Skin of body (tissue), 3 donors: ENCODE measurements at places on chromosomes 2 and 18.

DNA sequence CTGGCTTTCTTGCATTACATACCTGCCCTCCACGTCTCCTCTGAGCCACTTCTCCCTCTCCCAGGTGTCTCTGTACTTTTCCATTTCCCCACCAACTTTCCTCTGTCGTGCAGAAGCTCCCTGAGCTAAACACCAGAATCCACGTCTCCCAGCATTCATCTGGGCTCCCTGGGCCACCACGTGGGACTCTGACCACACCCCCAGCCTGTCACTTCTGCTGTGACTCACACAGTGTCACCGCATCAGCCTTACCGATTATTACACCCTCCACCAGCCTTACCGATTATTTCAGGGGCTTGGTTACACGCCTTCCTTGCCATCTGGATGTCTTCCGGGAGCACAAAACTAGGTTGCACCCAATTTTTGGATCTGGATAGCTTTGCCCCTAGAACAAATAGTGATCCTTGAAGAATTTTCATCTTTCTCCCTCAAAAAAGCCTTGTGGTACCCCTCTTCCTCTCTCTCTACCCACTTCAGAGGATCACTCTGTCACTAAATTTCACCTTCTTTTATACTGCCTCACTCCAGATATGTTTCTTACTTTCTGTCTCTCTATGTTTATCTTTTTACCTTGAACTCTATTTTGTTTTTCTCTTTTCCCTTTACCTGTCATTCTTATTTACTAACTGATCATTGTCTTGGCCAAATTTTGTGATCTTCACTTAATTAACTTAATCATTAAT lies 136.9 kb upstream of the CAB39 start:
- DNase-seq, result no peak

GRCh38 chr18:24027156-24027827 lies 12.7 kb downstream of the TTC39C start:
- DNase-seq, result peak; percentile 80

DNA sequence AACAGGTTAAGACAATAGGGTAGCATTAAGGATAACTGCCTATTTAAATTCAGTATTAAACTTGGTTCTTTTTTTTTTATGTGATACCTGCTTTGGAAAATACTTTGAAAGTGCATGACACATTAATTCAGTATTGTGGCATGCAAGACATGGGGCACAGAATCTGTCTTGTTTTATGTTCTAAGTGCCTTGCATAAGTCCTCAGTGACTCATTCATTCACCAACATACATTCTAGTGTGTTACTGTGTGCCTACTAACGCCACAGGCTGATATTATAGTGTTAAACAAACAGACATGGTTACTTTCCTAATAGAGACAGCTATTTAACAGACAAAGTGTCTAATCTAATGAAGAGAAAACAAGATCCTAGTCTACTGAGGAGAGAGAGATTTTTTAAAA lies 91.7 kb downstream of the GCA start:
- DNase-seq, result no peak

GRCh38 chr2:147231607-147232006 lies 613.2 kb upstream of the ACVR2A start:
- no peak for DNase-seq

DNA sequence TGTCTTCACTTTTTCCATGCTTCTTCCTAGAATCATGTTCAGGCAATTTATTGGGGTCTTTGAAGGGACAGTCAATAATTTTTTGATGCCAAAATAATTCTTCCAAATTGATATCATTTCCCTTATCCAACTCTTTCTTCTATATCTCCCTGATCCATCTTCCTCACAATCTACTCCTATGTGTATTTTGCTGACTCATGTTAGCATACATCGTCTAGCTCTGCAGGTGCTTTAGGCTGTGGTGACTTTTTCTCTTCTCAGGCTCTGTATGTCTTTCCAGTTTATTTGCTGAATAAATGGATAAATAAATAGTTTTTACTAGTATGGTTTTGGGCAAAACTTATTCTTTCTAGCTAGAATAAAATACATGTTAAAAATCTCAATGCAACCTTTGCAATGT lies 1650.9 kb upstream of the TMEFF2 start:
- DNase-seq, result no peak

DNA sequence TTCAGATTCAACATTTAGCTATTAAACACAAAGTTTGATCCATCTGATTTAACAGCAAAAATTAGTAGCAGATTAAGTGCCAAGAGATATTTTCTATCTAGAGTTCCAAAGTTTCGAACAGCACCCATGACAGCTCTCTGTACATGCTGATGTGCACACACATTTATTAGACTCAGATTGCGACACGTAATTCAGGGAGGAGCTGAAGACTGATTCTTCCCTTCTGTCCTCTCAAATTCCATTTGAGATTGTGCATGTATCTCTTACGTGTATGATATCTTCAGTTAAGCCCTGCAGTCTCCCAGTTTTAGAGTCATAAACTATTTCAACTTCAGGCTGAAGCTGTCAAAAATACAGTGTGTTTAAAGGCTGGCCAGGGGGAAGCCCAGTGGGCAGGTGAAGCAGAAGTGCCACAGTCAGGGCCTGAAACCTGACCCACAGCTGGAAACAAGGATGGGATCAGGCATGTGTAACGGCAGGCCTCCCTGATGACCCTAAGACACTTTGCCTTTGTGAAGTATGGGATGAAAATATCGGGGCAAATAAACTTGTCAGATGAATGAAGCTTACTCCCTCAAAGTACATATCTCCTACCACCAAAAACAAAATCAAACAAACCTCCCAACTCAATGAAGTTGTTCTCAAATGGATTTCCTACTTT lies 30.6 kb downstream of the CYB5A start:
- DNase-seq, result no peak

DNA sequence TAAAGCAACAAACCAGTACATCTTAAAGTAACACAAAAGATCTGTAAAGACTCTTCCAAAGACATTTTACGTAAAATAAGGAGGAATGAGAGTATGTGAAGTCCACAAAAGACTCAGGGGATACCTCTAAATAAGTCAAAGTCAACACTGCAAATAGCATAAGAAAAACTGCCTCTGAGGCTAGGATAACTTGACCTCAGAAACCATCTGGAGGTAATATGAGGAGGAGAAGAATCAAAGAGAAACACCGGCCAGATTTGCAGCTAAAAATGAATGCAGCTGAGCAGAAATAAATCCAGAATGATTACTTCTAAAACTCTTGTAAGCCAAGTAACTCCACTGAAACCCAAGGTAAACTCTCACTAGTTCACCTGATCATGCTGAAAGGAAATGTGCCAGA lies 52.2 kb upstream of the ERMN start:
- DNase-seq, result no peak

DNA sequence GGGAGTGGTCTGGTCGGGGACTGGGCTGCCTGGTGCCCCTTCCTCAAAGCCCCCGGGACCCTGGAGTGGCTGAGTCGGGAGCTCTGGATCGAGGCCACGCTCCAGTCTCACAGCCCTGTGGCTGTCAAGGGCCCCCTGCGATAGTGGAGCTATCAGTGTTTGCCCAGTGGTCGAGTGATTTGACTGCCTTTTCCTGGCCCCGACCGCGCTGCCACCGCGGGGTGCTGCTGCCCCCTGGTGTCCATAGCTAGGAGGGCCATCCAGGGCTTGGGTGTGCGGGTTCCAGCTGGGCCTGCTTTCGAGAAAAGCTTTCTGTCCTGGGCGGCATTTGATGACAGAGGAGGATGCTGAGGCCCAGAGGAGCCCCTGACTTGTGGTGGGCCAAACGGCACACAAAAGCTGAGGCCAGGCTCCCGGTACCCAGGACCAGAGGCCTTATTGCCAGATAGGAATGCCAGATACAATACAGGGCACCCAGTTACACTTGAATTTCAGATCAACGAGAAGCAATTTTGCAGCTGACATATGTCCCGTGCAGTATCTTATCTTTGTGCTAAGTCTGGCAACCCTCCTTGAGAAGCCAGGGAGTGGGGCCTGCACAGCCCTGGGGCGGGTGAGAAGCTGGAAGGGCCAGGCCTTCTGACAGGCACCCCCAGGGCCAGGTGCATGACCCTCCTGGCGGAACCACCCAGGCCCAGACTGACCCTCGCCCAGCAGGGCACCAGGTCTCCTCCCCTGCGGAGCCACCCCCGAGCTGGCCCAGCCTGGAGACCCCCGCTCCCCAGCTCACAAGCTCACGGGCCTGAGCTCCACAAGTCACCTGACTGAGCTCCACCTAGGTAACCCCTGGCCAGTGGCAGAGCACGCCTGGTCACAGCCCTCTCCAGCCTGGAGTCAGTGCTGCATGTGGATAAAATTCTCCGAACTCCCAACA lies 13.0 kb downstream of the ODC1 start:
- DNase-seq, result peak; percentile 37

DNA sequence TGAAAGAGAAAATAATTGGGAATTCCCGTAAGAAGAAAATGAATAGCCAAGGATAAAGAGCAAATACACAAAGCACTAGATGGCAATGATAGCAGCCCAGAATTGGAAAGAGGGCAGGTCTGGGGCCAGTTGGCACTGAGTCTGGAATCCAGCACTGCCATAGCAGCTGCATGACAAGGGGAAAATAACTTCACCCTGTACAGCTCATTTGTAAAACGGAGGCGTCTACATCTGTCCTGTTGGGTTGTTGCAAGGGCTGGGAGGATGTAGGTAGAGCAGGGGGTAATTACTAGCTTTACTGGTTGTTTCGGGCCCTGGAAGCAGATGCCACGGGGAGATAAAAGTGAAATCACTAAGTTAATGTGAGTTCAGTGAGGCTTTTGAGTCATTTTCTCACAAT lies 110.0 kb upstream of the RASGRP3 start:
- no peak for DNase-seq

DNA sequence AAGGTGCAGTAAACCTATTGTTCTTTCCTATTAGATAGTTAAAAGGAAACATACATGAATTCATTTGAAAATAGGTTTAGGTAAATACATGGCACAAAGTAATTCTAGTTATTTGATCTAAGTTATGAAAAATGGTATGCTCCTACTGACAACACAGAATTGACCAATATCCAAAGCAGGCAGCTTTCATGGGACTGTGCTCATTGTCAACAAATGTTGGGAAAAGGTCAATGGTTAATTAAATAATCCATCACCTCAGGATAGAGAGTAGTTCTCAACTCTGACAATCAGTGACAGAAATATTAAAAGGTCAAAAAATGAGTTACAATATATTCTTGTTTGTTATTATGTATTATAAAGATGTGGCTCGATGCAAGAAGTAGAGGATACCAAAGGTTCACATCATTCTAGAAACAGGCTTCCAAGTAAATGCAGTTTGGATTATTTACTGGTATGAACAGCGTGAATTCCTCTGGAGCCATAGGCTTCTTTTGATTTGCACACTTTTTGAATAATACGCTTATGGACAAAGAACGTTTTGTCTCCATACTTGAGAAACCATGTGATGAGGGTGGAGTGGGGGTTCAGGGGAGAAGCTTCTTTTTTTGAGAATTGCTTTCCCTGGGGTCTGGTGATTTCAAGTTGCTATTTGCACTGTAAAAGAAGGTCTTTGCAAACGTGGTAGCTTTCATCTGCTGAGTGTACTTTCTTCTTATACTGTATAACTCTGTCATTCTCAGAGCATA lies 422.0 kb upstream of the ZEB2 start:
- no peak for DNase-seq

GRCh38 chr2:13006426-13006825 lies 289.7 kb downstream of the TRIB2 start:
- no peak for DNase-seq

- DNase-seq, result no peak
Measured at GRCh38 chr2:194301946-194302345, 1355.1 kb upstream of the SLC39A10 start.
